IPS DF 6.9 (cell line): ENCODE measurements at places on chromosomes 7 and 10.

DNA sequence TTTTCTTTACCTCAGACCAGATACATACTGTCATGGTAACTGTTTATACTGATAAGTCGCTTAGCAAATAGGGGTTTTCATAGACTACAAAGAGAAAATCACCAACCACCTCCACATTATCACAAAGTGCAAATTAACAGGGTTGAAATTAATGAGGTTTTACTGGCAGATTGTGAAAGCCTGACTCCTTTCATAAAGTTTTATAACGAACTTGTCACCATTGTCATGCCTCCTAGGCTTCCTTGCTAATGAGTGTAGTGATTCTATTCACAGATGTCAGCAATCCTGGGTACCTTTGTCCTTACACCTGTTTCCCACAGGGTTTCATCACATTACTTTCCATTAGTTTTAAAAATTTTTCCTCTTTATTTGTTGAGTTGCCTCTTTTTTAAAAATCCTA is 142.3 kb upstream of the PTN start:
- DNase-seq, result no peak

DNA sequence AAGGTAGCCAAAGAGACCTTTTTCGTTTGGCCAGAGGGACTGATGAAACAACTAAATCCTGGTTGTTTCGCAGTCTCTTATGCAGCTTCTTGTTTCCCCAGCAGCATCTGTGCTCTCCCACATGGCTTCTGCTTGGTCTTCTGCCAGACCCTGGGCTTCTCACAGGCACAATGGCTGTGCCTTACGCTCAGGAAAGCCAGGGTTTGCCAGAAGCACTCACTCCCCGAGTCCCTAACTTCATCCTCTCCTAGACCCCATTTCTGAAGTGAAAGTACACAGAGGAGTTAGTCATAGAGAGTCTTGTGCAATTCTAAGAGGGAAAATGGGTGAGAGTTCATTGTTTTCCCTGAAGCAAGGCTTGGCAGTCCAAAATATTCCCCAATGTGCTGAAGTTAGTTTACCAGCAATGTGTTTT is 121.7 kb downstream of the EVX1 start:
- no peak for DNase-seq

GRCh38 chr7:138885383-138886147 is 87.6 kb upstream of the ATP6V0A4 start:
- DNase-seq, result no peak

- no peak for DNase-seq
Observed at GRCh38 chr10:33861016-33861704, 526.7 kb upstream of the NRP1 start.

- DNase-seq, result no peak
Observed at GRCh38 chr10:27792216-27792615, 46.6 kb upstream of the MKX start.

GRCh38 chr7:521221-522070 is 1.8 kb upstream of the PDGFA start:
- no peak for DNase-seq

GRCh38 chr10:90227786-90228185 is 526.4 kb downstream of the KIF20B start:
- DNase-seq, result no peak

GRCh38 chr7:19989906-19990305 is 216.5 kb upstream of the TMEM196 start:
- DNase-seq, result no peak

DNA sequence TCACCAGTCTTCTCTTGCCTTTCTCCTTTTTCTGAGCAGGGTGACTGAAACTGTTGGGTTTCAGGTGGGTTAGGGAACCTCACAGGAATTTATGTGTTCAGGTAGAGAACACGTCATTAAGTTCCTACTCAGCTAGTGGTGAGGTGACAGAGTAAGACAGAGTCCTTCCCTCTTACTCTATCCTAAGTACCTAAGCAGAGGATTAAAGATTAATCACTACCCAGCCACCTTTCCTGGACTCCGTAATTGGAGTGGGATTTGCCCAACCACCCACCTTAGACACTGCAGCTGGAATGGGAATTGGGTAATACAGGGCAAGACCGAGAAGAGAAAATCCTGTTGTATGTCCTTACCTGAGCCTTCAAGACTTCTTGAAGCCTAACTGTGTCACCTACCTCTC is 158.1 kb downstream of the LRRC4 start:
- DNase-seq, result no peak
